ENCODE measurements at places on chromosomes 7 and 10. TPM values are rescaled to one million over a fixed set of nuclear protein-coding genes. Genes with fewer than 3 reads are reported as not detected.

LIPF gene
- not detected for total RNA-seq

GRCh38 chr7:122457969-122458368 lies 153.4 kb upstream of the FEZF1 start:
- DNase-seq, result no peak

DNA sequence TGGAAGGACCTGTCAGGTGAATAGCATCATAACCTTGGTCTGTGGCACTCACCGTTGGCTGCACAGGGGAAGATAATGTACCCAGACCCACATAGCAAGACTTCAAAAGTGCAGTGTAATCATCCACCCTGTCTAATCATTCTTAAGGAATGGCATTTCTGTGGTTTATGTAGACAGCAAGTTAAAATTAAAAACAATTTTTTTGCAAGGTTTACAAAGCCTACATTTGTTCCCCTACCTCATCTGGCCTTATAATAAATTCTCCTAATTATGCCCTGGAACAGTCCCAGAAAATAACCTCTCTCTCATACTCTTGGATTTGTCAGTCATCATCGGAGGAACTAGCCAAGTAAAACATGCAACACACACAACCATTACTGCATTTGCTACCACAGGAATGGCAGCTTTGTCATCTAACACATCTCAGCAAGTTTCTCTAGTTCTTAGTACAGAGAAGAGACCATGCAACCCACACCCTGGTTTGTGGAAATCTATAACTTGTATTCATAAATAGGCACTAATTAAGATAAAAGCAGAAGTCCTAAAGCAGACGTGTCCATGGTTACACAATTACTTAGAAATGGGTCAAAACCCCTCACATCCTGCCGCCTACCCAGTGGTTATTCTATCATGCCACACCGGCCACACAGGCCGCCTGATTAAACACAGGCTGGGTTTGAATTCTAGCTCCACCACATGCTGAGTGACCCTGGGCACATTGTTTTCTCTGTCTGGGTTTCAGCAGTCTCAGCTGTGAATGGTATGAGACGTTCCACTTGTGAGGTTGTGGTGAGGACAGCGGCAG lies 19.1 kb downstream of the ABLIM1 start:
- DNase-seq, result peak; percentile 91

GRCh38 chr10:61148451-61148850 lies 204.5 kb upstream of the RHOBTB1 start:
- no peak for DNase-seq

IDI1 gene
- total RNA-seq, result 105 TPM

DNA sequence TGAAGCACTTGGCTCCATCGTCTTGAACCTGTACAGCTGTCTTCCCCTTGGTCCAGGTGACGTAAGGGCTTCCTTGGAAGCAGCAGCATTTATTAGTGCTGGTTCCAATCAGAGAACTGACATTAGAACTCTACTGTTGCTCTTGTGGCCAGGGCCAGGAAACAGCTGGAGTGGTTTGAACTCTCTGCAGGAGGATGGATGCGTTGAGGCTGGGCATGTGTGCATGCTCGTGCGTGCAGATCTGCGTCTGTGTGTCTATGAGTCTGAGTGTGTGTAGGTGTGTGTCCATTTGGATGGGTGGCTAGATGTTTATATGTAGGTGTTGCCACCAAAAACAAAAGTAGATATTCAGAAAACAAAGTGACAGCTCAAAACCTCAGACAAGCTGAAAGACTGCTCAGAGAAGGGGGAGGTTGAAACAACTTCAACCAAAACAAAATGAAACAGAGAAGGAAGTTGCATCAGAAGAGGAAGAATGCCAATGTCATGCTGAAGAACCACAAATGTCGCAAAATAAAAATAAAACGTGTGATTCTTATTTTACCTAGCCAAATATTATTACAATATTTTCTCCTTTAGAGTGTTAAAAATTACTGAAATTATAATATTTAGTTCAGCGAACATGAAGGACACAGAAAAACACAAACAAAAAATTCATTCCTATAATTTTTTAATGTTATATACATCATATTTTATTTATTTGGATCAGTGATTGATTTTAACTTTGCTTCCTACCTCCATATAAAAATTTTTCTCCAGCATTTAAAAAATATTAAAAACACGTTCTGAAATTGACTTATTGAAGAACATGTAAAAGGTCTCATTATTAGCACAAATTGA lies 96.1 kb upstream of the MKLN1 start:
- no peak for DNase-seq

LRRC17 gene
- total RNA-seq, result not detected

- DNase-seq, result peak; percentile 86
Measured at GRCh38 chr7:28358423-28358868, 53.9 kb upstream of the CREB5 start.

- no peak for DNase-seq
Measured at GRCh38 chr7:94012746-94013145, 8.6 kb upstream of the BET1 start.

DNA sequence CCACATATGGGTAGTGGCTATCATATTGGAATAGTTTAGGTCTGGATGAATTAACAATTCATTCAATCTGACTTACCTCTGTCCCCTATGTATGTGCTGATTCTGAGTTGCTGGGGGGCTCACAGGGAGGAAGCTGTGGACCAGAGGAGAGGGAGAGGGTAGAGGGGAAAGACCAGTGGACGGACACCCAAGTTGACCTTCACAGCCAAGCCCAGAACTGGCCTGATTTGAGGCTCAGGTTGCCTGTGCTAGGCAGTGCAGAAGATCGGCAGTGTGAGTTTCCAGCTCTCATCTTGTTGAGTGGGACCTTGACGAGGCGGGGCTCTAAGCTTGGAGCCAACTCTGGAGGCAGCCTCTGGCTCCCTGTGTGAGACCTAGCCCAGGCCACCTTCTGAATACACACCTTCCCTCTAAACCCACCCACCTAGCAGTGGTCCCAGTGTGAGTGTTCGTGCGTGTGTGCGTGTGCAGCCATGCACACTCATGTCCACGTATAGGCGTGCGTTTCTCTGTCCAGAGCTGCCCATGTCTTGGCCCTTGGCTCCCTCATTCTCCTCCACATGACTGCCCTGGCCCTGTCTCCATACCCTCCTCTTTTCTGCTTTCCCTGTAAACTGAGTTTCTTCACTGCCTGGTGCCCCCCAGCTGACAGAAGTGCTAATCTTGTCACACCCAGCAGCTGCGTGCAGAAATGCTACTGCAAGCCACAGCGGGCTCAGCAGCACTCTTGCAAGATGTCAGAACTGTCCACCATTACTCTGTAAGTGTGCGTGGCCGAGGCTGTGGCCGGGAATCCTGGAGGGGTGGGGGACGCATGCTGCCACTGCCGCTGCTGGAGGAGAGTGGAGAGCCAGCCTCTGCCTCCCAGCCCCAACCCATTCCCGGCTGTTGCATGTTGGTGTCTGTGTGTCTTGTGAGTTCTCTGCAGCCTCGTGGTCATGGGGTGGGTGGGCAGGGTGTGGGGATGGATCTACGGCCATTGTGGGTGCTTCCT lies 47.6 kb downstream of the ADCYAP1R1 start:
- no peak for DNase-seq

DNA sequence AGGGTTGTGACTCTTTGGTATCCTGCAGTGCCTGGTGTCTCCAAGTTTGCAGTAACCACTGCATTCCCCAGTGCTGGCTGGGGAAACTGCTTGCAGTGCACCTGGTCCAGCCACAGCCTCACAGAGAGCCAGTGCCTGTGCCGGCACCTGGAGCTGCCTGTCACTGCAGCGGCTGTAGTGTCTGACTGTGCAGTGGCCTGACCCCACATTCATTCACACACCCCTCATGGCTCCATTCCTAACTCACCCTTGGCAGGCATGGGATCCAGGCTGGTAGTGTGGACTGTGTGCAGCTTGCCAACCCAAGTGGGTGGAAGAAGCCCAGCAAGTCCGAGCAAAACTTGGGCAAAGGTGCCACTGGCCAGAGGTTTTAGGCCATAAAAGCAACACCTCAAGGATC lies 3.7 kb upstream of the CYP3A43 start:
- no peak for DNase-seq

DNA sequence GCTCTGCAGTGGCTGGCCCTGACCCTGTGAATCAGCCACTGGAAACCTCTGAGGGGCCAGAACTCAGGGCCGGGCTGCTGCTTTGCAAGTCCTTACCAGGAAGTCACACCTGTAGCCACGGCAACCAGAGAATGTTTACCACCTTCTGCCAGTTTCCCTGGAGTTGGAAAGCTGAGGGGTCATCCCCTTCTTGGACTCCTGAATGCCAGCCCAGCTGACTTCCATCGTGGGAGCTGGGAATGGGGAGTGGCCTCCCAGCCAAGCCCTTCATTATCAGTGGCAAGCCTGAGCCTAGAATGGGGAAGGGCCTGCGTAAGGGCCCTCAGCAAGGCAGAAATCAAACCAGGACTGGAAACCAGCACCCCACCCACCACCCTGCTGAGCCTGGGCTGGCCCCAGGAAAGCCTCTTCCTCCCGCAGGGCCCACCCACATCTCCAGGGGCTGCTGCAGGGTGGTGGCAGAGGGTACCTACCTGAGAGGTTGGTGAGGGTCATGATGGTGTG lies 6.5 kb upstream of the CRHR2 start:
- DNase-seq, result peak; percentile 52

CUBN gene
- 0.34 TPM for total RNA-seq

DNA sequence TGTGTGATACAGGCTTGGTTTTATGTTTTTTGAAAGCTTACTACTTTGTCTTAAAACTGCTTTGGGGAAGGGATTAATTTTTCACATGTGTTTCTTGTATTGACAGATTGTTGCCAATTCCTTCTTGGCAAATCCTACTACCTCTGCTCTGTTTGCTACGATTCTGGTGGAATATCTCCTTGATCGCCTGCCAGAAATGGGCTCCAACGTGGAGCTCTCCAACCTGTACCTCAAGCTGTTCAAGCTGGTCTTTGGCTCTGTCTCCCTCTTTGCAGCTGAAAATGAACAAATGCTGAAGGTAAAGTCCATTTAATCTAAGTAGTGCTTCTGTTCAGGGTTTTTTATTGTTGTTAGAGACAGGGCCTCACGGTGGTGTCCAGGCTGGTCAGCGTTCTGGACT lies 33.6 kb downstream of the TRRAP start:
- DNase-seq, result no peak

GRCh38 chr7:8514781-8515519 lies 81.5 kb downstream of the NXPH1 start:
- no peak for DNase-seq
